Upper lobe of left lung (tissue), 6 donors: ENCODE measurements at places on chromosomes 5 and 9. TPM values are rescaled to one million over a fixed set of nuclear protein-coding genes. Genes with fewer than 3 reads are reported as not detected.

DNA sequence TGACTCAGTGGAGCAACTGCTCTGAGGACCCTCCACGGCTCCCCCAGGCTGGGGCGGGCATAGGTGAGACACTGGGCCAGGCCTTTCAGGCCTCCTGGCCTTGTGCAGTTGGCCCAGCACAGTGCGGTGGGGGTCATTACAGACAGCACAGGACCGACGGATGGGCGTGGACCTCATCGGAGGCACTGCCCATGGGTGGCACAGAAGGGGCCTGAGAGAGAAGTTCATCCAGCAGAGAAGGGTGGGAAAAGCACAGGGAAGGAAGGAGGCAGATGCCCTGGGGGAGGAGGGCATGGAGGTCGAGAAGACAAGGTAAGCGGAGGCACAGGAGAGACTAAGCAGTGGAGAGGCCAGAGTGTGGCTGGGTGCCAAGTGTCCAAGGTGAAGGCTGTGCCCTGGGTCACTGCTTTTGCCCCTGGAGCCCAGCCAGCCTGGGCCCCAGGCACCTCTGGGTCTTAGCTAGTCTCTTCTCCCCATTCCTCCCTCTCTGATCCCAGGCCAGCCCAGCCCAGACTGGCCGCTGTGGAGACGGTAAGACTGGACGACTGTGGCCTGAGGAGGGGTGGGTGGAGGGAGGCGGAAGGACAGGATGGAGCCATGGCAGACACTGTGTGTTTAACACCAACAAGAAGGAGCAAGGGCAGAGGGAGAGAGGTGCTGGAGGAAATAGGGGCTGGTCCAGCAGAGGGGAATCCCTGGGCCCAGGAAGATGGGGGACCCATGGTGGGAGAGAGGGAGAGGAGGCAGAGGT lies 5.7 kb downstream of the IL3 start:
- H3K27ac ChIP-seq, result no peak overlapping the region
- no peaks in the 10 kb centered on the region for H3K27me3 ChIP-seq
- DNase-seq, result no peak
- no peak overlapping the region for H3K4me3 ChIP-seq

- H3K27ac ChIP-seq, result no peak overlapping the region
- H3K36me3 ChIP-seq, result no peaks in the 10 kb centered on the region
- H3K4me1 ChIP-seq, result no peaks in the 10 kb centered on the region
- no peaks in the 10 kb centered on the region for H3K27me3 ChIP-seq
- no peak overlapping the region for H3K4me3 ChIP-seq
Observed at GRCh38 chr9:77679661-77680368, 31.7 kb upstream of the GNA14 start.

DNA sequence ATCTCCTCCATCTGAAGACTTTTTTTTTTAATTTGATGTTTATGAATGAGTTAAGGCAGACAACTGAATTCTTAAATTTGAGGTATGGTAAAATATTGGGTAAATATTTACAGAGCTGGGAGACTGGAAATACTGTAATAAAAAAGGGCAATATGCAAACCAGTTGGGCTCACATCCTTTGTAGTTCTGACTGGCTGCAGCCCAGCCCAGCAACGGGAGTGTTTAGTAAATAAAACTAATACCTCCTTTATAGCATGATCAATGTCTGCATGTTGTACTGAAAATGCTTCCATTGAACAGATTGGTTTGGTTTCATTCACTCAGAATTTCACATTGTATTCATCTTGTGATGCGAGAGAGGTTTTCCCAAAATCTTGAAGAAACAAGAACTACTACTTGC lies 365.0 kb downstream of the DMRT2 start:
- H3K27ac ChIP-seq, result no peak overlapping the region
- no peaks in the 10 kb centered on the region for H3K4me1 ChIP-seq
- no peak for DNase-seq
- no peaks in the 10 kb centered on the region for H3K27me3 ChIP-seq
- H3K36me3 ChIP-seq, result no peaks in the 10 kb centered on the region

DNA sequence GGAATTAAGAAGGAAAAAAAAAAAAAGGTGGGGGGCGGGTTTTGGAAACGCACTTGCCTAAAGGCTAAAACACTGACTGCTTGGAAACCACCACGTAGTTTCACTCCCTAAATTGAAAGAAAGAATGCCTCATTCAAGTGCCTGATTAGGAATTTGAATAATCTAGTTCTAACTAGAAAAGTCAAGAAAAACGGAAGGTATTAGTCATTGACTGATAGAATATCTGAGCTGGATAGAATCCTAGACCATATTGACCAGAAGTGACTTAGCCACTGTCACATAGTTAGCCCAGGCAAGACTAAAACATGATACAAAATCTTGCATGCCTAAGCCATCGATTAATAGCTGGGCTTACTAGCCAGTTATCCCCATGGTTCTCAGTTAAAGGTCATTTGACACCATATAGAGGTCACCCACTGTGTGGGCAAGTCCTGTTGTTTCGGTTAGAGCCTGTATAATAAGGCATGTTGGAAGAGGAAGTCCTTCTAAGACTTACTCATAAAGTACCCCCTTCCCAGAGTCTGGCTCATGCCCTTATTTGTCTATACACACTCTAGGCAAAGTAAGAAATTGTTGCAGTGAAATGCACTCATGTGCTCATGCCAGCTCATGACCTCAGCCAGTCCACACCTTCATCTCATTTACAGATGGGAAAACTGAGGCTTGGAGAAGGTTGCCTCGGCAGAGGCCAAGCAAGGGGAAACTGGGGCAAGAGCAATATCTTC lies 40.2 kb downstream of the SH3RF2 start:
- H3K27ac ChIP-seq, result no peak overlapping the region
- H3K36me3 ChIP-seq, result no peaks in the 10 kb centered on the region
- H3K4me3 ChIP-seq, result no peak overlapping the region
- DNase-seq, result no peak

DNA sequence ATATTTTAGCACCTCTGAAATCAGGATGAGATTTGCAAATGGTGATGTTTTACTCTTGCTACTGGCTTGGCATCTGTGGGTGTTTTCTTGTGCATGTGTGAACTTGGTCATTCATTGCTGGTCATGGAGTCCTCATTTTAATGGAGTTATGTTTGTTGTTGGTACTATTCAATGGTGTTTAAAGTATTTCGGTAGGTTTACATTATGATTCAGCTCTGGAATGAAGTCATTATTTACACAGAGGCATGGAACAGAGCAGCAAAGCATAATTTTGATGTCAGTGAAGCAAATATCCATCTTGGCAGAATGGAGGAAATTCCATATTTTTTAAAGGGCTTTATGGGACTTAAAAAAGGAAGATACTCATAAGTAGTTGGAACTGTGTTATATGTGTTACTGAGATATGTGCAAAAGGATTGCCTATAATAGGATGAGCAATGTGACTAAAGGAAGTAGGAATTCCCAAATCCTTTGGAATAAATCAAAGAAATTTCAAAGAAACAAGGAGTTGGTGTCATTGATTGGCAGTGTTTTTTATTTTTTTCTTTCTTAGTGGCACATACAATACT lies 147.4 kb downstream of the ACTBL2 start:
- H3K27me3 ChIP-seq, result no peaks in the 10 kb centered on the region
- no peaks in the 10 kb centered on the region for H3K36me3 ChIP-seq
- no peaks in the 10 kb centered on the region for H3K4me1 ChIP-seq
- H3K27ac ChIP-seq, result no peak overlapping the region
- H3K4me3 ChIP-seq, result no peak overlapping the region
- no peak for DNase-seq

DNA sequence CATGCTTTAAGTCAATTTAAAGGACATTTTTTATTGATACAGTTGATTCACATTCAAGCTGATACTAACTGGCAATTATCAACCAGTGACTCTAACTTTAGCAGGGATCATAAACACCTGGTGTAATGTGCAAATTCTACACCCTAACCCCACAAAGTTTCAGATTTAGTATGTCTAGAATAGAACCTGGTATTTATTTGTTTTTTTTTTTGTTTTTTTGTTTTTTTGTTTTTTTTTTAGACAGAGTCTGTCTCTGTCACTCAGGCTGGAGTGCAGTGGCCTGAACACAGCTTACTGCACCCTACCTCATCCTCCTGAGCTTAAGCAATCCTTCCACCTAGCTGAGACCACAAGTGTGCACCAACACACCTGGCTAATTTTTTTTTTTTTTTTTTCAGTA lies 311.2 kb upstream of the SEMA6A start:
- H3K36me3 ChIP-seq, result no peaks in the 10 kb centered on the region
- H3K27ac ChIP-seq, result no peak overlapping the region
- no peak overlapping the region for H3K4me3 ChIP-seq
- no peaks in the 10 kb centered on the region for H3K4me1 ChIP-seq

- peaks cover 32% of the 10 kb centered on the region for H3K36me3 ChIP-seq
- H3K27me3 ChIP-seq, result no peaks in the 10 kb centered on the region
- no peak for DNase-seq
- H3K4me1 ChIP-seq, result no peaks in the 10 kb centered on the region
Observed at GRCh38 chr5:50794812-50795211, 128.4 kb downstream of the PARP8 start.

GRCh38 chr5:127871503-127872153 lies 168.4 kb downstream of the CCDC192 start:
- no peak for DNase-seq
- peak overlapping the region; percentile 41 for H3K27ac ChIP-seq
- no peaks in the 10 kb centered on the region for H3K27me3 ChIP-seq
- peaks cover 13% of the 10 kb centered on the region for H3K4me1 ChIP-seq
- no peak overlapping the region for H3K4me3 ChIP-seq

- peaks cover 75% of the 10 kb centered on the region for H3K27me3 ChIP-seq
- peak; percentile 76 for DNase-seq
- H3K27ac ChIP-seq, result no peak overlapping the region
- H3K36me3 ChIP-seq, result no peaks in the 10 kb centered on the region
- H3K4me1 ChIP-seq, result no peaks in the 10 kb centered on the region
Observed at GRCh38 chr9:136202454-136203407, 2.2 kb downstream of the LHX3 start.

Gene FABP6
- total RNA-seq, result 12.2 TPM

Gene TLX3
- not detected for total RNA-seq

Gene OBP2B
- total RNA-seq, result not detected
